GM12892 (cell line): ENCODE measurements at places on chromosomes 6 and 20.
A peak's percentile ranks its signal among the peaks of the same experiment; 100 is the strongest.

DNA sequence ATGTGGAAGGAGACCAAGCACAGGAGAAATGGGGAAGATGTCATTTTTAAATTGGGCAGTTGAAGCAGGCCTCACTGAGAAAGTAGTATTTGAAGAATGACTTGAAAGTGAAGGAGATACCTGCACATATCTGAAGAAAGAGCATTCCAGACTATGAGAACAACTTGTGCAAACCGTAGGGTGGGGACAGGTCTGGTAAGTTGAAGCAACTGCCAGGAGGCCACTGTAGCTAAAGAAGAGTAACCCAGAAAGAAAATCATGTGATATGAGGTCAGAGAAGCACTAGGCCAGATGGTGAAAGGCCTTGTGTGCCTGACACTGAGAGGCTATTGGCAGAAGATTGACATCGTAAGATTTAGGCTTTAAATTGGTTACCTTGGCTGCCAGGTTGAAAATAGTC, 4.7 kb upstream of the SUPT3H start:
- DNase-seq: no peak

- DNase-seq: no peak
Measured at GRCh38 chr6:33164176-33164575, 28.1 kb downstream of the COL11A2 start.

DNA sequence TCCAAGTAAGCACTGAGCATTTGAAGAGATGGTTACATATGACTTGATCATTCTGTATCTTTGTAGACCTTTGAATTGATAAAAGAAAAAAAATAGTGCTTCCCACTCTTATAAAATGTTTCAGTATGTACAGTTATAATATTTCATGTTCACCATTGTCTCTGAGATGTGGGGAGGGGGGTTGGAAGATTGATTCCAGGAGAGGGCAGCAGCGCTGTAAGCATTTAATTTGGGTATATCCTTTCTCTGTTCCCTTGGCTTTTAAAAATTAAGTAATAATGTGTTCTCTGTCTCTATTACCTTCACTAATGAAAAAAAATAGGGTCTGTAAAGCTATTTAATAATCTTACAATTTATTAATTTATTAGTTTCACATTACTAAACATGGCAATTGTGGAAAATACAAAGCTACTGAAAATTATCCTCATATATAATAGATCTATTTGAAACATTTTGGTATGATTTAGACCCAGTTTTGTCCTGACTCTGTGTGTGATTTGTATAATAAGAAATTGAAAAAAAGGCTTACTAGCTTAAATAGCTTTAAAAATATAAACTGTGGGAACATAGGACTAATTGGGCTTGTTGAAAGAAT, 341.2 kb downstream of the CDKAL1 start:
- no peak for DNase-seq

DNA sequence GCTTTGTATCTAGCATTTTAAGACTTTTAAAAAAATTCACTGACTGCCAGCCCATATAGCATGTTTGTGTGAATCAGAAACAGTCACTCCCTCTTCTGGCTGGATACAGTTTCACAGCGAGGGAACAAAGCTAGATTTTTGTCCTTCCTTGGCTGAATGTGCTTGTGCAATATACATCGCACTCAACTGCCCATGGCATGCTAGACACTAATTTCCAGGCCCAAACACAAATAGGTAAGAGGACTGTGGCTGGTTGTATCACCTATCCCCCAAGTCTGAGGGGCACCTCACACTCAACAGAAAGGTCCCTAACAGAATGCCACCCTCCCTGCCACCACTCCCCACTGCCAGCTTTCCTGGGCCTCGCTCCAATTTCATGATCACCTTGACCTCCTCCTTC, 16.2 kb upstream of the BLCAP start:
- no peak for DNase-seq

GRCh38 chr6:106048336-106048735, 37.8 kb upstream of the PRDM1 start:
- DNase-seq: no peak

DNA sequence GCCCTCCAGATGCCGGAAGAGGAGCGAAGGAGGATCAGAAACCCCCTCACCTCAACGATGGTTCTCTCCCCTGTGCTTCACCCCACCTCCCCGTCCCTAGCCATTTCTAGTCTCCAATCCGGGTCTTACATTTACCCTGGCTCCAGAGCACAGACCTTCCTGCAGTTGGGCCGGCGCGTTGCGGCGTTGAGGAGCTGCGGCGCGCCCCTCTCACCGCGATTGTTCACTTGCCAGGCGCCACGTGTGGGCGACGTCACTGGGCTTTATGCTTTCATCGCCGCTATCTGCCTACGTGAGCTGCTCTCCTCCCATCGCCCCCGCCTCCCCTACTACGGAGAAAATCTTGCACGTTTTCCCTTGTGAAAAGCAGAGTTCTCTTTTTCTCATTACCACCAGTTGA, at the start of gene CRISP2:
CRISP2 (minus strand) TSS at position 198 of the 400 bp plus-strand sequence. CDS start 4,347 bp downstream, outside the sequence.
- DNase-seq: no peak

- DNase-seq: no peak
Measured at GRCh38 chr6:38281126-38281525, 358.6 kb downstream of the BTBD9 start.

DNA sequence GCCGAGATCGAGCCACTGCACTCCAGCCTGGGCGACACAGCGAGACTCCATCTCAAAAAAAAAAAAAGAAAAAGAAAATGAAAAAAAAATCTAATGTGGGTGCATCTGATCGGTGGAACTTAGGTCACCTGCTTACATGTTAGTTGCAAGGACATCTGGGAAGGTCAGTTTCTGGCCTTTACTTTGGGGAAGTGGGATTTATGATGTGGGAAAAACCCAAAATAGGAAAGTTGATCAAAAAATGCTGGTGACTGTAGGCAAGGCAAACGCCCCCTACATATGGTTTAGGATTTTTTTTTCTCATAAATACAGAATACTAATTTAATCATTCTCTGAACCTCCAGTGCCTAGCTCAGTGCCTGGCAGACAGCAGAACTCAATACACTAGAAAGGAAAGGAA, 69.2 kb upstream of the PIM1 start:
- no peak for DNase-seq

DNA sequence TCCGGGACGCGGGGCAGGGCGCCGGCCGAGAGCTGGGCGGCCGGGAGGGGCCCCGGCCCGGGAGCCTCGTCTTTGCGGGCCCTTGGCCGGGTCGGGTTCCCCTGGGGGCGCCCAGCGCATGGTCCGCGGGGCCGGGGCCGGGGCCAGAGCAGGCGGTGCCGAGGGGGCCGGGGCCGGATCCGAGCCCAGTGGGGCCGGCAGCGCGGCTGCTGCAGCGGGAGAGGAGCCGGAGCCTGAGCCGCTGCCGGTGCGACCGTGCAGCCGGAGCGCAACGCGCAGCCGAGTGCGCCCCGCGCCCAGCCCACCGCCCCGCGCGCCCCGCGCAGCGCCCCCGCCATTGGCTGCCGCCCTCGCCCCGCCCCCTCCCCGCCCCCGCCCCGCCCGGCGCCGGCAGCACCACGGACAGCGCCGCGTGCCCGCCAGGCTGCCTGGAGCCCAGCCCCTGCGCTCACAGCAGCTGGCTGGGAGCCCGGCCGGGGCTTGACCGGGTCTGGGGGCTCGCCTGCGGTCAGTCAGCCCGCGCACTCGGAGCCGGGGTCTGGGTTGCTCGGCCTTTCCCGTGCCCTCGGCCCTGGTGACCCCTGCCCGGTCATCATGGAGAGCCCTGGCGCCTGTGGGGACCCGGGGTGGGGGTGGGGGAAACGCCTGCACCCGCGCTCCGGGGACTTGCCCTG, at the start of gene HRH3:
HRH3 (minus strand) TSS at position 287 of the 674 bp plus-strand sequence. CDS start 308 bp downstream, outside the sequence.
- DNase-seq: peak; percentile 81

DNA sequence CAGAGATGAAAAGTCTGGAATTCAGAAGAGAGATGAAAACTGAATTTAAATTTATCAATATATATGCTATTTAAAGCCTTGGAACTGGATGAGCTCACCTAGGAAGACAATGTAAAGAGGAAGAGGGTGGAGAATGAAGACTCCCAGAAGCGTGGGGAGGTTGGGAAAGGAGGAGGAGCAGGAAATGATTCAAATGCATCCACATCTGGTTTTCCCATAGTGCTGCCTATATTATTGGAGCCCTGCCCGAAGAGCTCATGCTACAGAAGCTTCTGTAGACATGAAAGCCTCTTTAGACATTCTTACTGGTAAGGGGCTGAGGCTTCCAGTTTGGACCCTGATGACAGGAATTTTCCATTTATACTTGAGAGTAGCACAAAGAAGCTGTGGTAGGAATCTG, 19.2 kb downstream of the PDE7B start:
- no peak for DNase-seq

DNA sequence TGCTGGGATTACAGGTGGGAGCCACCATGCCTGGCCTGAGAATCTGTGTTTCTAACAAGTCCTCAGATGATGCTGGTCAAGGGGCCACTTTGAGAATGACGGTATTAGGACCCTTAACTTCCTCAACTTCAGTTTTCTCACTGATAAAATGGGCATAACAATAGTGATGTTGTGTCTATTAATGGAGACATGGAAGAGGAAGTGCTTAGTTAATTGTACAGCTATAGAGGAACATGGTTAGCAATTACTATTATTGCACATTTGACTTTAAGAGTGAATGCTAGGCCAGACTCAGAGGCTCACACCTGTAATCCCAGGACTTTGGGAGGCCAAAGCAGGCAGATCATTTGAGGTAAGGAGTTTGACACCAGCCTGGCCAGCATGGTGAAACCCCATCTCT, 12.7 kb downstream of the DPPA5 start:
- DNase-seq: no peak

- DNase-seq: peak; percentile 58
Measured at GRCh38 chr20:63441136-63442099, 31.0 kb downstream of the KCNQ2 start.

DNA sequence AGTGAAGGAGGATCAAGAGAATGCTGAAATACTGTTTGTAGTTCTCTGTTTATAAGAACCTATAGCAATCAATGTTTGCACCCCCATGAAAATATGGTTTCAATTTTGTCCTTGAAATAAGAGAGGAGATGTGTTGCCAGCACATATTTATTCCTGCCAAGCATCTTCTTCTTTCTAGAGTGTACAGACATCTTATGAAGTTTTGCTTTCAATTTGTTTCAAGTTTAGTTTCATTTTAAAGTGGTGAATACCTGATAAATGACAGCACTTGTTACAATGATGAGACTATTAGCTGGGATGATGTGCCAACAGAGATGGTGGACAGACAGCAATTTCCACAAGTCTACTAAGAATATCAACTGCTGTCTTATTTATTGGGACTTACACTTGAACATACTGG, 39.2 kb upstream of the CENPW start:
- DNase-seq: no peak

GRCh38 chr6:138607478-138608433, 108.5 kb upstream of the NHSL1 start:
- no peak for DNase-seq

DNA sequence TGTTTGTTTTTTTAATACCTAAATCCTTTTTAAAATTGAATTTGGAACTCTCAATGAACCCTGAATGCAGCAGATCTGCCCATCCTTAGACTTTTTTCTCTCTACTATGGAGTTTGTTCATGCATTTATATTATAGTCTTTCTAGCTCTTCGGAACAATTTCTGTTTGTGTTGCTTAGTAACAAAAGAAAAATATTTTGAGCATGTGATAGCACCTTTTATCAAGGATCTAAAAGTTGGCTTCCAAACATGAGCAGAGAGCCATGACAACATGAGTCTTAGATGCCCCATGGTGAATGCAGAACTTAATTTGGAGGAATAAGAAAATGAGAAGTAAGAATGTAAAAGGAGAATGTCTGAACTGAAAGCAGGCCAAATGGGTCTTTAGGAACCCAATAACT, 133.7 kb downstream of the EDN1 start:
- no peak for DNase-seq

GRCh38 chr20:50844430-50845100, 49.7 kb downstream of the BCAS4 start:
- DNase-seq: peak; percentile 90

DNA sequence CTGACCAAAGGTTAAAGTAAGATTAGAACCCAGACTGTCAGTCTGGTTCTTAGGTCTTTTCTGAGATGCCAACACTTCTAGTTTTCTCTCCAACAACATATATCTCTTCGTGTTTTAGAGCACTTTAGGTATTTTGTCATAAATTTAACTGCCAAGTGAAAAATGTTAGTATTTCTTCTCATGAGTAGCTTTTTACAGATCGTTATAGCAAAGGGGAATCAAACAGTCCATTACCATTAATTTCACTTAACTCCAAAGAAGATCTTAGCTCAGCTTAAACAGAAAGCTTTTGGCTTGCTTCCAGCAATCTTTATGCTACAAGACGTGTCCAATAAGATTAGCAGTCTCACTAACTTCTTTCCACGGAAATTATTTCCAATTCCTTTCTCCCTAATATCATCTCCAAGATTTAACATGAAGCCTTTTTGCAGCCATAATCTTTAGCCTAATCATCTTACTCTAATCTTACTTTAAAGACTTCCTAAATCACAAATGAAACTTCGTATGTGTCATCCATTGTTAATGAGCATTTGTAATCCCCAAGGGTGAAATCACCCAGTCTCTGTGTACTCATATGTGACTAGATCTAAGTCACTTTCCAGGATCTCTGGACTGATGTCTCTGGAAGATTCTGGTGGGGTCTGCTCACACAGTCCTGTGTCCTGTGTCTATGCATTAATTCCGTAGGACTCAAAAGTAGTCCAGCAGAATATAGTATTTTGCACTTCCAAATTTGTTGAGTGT, 38.7 kb downstream of the MOXD1 start:
- no peak for DNase-seq

DNA sequence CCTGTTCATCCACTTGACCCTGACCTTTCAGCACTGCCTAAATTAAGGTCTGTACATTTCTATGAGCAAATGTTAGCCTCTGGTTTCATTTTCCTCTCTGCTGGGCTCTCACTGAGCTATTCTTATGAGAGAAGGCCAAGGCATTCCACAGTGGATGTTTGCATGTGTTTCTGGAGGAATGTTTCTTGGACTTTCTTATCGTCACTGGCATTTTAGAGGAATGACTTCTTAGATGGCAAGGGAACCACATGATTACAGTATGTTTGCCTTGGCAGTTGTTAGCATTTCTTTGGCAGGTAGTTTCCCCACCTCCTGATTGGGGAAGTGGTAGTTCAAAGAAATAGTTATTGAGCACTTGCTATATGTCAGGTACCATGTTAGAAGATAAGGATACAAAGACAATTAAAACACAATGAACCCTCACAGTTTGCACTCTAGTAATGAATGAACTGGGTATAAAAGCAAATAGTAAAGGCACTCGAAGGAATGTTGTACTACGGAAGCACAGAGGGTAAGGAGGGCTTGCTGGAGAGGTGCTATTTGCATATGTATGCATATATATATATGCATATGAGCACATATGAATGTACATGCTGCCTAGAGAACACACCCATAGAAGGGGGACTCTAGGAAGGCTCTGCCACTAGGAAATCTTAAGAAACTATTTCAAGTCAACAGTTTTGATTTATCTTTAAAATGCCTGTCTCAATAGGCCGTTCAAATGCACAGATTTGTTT, 307.4 kb downstream of the EYA4 start:
- DNase-seq: no peak

GRCh38 chr6:105429676-105430075, 26.8 kb upstream of the PREP start:
- DNase-seq: no peak

GRCh38 chr6:45812922-45813321, 202.7 kb downstream of the CLIC5 start:
- no peak for DNase-seq

- no peak for DNase-seq
Measured at GRCh38 chr20:19976595-19977372, 40.4 kb upstream of the NAA20 start.
